ENCODE measurements at places on chromosomes 11 and 22.

- no peak for DNase-seq
These were observed 7.9 kb upstream of the SOX6 start for GRCh38 chr11:16364254-16364653.

GRCh38 chr11:8017071-8017470, 29.9 kb downstream of the EIF3F start:
- no peak for DNase-seq

- no peak for DNase-seq
These were observed 85.6 kb downstream of the INTS4 start for GRCh38 chr11:77908835-77909234.

DNA sequence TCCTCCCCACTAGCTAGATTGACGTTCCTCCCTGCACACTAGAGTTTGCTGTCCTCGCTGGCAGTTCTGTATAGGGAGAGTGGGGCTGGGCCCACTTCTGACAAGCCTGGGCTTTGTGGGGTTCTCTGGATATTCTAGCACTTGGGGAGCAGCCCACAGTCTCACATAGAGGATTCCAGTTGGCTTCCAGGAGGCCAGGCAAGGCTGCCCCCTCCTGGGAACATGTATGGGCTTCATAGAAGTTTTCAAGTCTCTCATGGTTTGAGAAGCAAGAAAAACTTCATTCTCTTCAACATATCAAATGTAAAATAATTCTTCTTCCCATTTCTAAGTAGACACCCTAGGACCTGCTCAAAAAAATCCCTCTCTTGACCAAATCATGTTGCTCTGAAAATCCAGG, 87.5 kb downstream of the NAV2 start:
- no peak for DNase-seq

GRCh38 chr11:115884800-115885534, 380.8 kb upstream of the CADM1 start:
- DNase-seq = no peak

DNA sequence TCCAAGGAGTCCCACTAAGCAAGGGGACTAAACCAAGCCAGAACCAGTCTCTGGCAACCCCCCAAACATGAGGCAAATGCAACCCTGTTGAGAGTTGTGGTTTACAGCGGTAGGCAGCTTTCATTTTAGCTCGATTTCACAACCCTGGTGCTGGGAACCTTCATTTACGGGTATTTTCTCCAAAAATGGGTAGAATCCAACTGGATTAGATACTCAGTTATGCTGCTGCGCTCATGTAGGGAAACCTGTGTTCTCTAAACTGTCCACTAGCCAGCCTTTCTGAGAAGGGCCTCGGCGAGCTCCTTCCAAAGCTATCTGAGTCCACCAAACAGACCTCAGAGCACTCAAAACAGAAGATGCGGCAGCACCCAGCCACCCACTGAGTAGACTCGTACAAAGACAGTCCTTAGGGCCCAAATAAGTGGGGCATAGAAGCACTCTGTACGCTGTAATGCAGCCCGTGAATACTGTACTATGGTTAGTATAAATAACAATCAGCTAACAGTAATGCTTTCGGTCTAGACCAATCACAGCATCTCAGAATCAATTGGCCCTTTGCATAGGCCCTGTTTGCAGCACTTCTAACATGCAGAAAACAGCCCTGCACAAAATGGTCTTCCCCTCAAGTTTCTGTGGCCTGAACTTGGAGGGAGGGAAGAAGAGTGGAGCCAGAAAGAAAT, 104.7 kb downstream of the ETS1 start:
- no peak for DNase-seq
